ENCODE measurements at places on chromosomes 5 and 9.

- no peak for DNase-seq
Measured at GRCh38 chr5:5721881-5722280, 299.4 kb downstream of the ICE1 start.

DNA sequence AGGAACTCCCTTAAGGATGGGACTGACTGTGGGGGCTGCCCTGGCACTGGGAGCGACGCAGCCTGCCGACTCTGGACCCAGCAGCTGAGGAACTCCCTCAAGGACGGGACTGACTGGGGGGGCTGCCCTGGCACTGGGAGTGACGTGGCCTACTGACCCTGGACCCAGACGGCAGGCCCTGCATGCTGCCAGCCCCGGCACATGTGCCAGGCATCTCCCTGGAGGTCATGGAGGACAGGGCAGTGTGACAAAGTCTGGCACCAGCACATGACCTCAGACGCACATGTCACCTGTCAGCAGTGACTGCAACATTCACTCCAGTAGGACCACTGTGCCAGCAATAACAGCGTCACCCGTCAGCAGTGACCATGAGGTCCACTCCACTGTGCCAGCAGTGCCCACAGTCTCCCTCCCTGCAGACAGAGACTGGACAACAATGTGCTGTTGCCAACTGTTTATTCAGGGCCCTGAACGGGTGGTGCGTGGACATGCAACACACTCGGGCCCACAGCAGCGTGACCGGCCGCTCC is 4.5 kb downstream of the FBXW5 start:
- no peak for DNase-seq

DNA sequence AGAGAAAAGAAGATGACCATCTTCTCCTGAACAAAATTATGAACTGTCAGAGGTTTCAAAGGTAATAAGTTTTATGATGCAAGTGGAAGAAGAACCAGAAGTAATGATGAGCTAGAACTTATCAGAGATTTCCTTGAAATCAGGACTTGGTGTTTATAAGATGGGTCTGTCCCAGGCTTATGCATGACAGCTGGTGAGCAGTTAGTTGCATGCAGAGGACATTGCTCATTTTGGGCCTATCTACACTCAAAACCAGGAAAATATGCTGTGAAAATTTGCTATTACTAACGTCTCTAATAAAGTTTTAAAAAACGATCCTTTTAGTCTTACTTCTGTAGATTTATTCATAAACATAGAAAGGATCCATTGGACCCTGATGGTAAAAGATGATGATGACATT is 6.6 kb upstream of the STC2 start:
- no peak for DNase-seq

DNA sequence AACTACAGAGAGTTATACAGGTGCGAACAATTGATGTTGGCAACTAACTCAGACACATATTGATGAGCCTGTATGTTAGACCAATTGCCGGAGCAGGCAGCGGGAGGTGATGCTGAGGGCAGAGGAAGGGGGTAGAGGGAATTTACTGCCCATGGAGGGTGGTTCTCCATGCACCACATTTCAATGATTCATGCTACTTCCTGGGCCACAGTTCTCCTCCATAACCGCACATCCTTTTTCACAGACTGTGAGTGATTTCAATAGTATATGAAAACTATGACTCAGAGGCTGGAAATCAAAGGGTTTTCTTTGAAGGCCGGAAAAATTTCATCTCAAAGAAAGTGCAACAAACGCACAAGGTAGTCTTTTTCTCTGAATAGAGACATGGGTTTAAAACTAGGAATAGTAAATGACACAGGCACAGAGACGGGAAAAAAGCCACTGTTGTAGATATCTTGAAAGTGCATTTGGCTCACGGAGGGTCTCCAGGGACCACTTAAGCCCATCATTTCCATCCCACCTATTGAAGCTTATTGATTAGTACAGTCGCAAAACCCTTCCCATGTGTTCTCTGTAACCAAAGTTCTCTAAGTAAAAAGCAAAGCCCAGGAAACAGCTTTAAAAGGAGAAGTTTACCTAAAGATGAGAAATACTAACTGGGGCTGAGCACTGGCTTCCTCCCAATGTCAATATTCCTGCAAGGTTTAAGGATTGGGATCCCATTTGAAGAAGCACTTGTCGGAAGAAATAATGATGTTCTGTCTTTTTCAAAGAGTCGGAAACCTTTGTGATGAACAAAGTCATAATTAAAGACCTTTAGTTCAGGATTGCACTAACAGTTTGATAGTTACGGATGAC is 28.0 kb upstream of the ADAM19 start:
- no peak for DNase-seq

DNA sequence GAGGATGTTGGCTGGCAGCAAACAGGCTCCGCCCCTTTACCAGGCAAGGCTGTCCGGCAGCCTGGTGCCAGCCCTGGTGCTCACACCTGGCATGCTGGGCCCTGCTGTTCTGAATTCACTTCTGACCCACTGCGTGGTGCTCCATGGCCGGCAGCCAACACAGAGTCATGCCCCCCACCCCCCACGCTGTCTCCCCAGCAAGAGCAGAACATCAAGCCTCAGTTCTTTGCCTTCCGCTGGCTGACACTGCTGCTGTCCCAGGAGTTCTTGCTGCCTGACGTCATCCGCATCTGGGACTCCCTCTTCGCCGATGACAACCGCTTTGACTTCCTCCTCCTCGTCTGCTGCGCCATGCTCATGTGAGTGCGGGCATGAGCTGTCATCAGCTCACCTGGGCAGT is 12.6 kb upstream of the ENDOG start:
- DNase-seq = no peak

DNA sequence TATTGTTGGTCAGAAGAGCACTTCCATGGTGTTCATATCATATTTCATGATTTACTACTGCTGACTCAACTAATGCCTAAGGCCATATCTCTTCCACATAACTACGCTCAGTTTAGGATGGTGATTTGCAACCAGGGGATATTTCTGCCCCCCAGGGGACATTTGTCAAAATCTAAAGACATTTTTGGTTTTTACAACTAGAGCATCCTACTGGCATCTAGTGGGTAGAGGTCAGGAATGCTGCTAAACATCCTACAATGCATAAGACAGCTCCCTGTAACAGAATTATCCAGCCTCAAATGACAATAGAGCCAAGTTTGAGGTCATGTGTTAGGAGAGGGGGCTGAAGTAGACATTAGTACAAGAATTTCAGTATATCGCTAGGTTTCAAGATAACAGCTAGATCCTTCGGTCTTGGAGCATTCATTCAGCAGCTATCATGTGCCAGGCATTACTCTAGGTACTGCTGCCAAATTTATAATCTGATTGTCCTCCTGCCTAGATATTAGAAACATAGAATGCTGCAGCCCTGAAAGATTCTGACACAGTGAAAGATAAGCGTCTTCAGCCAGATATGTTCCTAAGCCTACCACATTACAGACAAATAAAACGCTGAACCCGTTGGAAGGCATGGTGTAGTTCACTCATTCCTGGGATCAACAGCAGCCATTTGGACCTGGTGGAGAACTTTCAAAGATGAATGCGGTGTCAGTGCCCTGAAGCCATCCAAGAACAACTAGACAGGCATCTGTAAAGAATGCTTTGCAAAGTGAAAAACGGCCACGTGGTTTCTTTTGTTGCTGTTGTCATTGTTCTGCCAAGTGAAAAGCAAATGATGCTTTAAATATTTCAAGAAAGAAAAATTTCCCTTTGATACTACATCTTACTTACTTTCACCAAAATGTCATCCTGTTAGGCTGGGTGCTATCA is 55.5 kb upstream of the FST start:
- no peak for DNase-seq

- DNase-seq = no peak
Measured at GRCh38 chr5:13910201-13910600, 34.3 kb downstream of the DNAH5 start.

- DNase-seq = peak; percentile 77
Measured at GRCh38 chr9:100714372-100715099, 136.7 kb downstream of the CAVIN4 start.

- DNase-seq = peak; percentile 78
Measured at GRCh38 chr9:129317179-129318011, 139.3 kb upstream of the IER5L start.

GRCh38 chr5:17056141-17056631 is 120.1 kb upstream of the MYO10 start:
- no peak for DNase-seq

- DNase-seq = no peak
Measured at GRCh38 chr5:61674378-61674777, 342.3 kb downstream of the ZSWIM6 start.

- no peak for DNase-seq
Measured at GRCh38 chr9:78064075-78064474, 32.5 kb upstream of the GNAQ start.

- no peak for DNase-seq
Measured at GRCh38 chr5:116370886-116371285, 203.7 kb downstream of the SEMA6A start.

DNA sequence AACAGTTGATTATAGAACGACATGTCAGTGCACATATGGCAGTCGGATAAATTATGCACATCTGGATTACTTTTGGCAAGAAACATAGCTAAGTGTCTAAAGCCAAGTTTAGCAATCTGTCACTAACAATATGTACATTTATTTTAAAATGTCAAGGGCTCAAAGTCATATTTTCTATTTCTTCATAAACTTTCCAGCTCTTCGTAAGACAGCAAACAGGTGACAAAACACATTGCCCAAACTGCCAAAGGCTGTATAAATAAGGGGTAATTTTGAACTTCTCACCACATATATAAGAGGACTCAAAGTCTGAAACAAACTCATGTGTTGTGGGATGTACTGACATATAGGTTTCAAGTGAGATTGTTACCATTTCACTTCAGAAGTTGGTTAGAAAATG is 237.2 kb downstream of the ARL15 start:
- no peak for DNase-seq

DNA sequence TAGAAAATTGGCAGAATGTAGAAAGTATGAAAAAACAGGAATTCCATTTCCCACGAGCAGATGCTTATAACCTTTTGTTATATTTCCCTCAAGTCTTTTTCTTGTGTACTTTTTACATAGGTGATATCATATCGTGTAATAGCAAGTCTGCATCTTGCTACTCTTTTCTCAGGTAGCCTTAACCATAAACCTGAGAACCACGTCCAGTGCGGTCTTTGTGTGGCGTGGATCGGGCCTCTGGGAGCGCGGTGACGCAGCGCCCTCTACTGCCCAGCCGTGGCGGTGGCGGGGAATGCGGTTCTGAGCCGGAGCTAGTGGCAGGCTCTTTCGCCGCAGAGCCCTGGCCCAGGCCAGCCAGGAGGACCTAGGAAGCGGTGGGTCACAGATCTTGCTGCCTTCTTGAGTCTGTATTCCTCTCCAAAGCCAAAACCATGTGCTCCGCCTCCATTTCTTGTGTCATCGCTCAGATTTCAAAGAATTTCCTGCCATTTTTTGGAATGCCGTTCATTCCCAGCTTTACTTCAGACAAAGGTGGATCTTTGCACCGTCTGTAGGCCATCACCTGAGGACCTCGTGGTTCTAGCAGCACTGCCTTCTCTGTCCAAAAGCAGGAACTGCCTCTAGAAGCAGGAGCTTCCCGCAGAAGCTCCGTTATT is 71.9 kb downstream of the MVB12B start:
- peak; percentile 39 for DNase-seq

DNA sequence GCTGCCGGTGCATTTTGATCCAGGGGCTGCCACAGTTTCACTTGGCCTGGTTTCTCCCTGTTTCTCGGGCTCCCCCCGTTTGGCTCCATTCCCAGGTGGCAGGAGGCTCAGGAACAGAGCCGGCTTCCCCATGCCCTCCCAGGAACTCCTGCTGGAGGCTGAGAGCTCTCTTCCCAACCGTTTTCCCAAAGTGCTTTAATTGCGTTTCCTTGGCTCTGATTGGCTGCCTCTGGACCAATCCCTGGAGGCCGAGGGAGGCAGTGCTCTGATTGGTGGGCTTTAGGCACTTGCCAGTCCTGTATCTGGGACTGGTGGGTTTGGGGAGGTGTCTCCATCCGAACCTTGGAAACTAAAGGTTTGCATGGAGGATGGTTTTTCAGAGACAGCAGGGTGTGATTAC is 4.9 kb downstream of the TSPAN17 start:
- DNase-seq = no peak

GRCh38 chr5:63128018-63128417 is 549.4 kb downstream of the LRRC70 start:
- no peak for DNase-seq

GRCh38 chr5:125199968-125200865 is 453.8 kb upstream of the ZNF608 start:
- peak; percentile 85 for DNase-seq

- peak; percentile 35 for DNase-seq
Measured at GRCh38 chr5:131214609-131215227, 44.0 kb downstream of the LYRM7 start.

DNA sequence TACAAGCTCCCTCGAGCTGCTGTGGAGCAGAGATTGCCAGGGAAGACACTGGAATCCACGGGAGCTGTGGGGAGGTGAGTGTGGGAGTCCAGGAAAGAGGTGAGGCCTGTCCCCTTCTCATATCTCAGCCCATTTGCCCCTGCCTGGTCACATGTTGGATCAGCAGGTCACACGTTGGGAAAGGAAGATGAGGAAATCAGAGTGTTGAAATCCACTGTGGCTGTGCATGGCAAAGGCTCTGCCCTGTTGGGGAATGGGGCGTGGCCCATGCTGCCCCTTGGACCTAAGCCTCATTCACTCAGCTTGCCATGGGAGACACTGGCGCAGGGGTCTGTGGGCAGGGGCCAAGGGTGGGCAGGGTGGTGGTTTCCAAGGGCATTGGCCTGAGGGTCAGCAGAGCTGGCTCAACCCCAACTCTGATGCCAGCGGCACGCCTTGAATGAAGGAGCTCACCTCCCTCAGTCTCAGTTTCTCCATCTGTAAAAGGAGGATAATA is 85.4 kb upstream of the CPEB4 start:
- no peak for DNase-seq

- DNase-seq = peak; percentile 21
Measured at GRCh38 chr5:179906795-179907555, 722 bp downstream of the TBC1D9B start.

DNA sequence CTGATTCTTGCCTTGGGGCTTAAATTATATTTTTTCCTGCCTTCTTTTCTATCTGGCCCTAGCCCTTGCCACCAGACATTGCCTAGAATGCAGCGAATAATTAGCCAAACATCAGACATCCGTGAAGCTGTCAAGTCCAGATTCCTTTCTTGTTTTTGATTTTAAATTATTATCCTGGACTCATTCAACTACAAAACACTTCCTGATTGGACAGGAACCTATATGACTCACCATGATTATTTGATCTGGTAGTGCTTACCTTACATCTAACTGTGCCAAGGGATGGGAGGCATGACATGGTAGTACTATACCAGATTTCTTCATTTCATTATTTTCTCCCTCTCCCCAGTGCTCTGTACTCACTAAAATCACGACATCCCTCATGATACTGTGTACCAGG is 829.6 kb downstream of the TLR4 start:
- no peak for DNase-seq

- no peak for DNase-seq
Measured at GRCh38 chr5:133140311-133140710, 88.5 kb downstream of the HSPA4 start.
